Smooth muscle cell of bladder (primary cell): ENCODE measurements at places on chromosomes 5 and 9. TPM values are rescaled to one million over a fixed set of nuclear protein-coding genes. Genes with fewer than 3 reads are reported as not detected.

The KCNV2 gene
- total RNA-seq, result not detected in 2 replicates

The NPDC1 gene
- total RNA-seq, result 12.1 and 18.4 TPM in 2 replicates

The PTPN3 gene
- total RNA-seq, result under 0.01 and 0.57 TPM in 2 replicates

The FAM153A gene
- total RNA-seq, result not detected in 2 replicates

The HCN1 gene
- total RNA-seq, result not detected in 2 replicates

The IFNK gene
- not detected in 2 replicates for total RNA-seq

The CCL19 gene
- total RNA-seq, result not detected in 2 replicates

The CTSV gene
- total RNA-seq, result 0.28 and 0.37 TPM in 2 replicates

The PCDH12 gene
- 0.14 and 0.37 TPM in 2 replicates for total RNA-seq

The ARHGEF39 gene
- total RNA-seq, result 0.09 and 0.28 TPM in 2 replicates

The NIM1K gene
- total RNA-seq, result 1.8 and 2.7 TPM in 2 replicates
